ENCODE measurements at places on chromosomes 1 and 21.

DNA sequence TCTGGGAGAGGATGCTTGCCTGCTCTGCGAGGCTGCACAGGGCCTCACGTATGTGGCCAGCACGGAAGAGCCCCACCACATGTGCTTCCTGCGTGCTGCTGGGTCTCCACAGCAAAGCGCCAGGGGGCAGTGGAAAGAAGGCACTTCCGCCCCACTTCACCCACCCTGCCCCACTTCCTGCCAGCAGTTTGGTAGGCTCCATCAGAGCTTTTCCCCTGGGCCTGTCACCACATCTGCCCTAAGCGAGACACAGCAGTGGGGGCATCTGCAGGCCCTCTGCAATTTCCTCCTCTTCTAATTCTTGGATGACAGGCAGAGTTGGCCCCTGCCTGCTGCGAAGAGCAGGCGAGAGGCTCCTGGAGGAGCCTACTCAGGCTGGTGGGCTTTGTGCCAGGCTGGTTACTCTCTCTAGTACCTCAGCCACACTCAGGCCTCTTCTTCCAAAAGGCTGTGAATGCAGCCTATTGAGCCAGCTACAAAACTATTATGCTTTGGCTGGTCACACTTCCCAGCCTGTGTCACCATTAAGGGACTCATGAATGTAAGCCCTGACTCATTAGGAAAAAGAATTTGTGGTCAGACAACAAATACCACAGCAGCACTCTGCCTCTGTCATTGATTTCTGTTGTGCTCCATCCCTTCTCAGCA lies 25.0 kb downstream of the CD244 start:
- DNase-seq = no peak

- no peak for DNase-seq
These were observed 5.1 kb upstream of the UTS2 start for GRCh38 chr1:7857985-7858384.

DNA sequence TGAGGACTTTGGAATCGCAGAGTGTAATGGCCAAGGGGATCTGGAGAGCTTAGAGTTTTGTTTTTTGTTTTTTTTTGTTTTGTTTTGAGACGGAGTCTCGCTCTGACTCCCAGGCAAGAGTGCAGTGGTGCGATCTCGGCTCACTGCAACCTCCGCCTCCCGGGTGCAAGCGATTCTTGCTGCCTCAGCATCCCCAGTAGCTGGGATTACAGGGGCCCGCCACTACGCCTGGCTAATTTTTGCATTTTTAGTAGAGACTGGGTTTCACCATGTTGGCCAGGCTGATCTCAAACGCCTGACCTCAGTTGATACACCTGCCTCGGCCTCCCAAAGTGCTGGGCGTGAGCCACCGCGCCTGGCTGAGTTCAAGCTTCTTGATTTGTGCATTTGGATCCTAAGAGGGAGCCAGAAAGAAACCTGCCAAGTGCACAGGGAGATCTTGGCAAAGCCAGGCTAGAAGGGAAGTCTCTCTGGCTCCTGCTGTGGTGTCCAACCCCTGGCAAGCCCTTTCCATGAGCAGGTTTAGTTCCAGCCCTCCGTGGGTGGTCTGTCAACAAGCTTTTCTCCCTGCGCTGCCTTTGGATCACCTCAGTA lies 852 bp downstream of the FAAH start:
- DNase-seq = no peak

DNA sequence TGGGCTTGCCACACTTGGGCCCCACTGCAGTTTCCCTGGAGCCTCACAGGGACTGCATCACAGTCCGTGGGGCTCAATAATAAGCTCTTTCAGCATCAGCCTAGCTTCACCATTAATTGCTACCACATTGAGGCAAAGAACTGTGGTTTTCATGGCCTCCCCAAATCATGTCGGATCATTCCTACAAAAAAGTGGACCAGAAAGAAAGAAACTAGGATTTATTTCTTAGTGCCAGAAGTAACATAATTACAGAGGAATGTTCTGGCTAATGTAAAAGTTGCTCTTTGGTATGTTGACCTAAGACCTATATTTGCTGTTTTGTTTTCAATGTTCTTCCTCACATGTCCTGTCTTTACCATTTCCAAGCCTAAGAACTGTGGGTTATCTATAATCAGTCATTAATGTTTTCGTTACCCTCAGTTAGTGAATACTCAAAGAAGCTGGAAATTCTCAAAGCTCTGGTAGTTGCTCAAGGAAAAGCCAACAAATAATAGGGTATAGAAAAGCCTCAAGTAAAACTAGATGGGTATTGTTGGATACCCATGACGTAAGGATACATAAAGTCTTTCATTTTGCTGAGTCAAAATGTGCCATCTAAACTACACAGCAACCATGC lies 173.9 kb downstream of the LTN1 start:
- DNase-seq = peak; percentile 17

- DNase-seq = peak; percentile 92
These were observed 15.9 kb downstream of the SLC27A3 start for GRCh38 chr1:153790966-153791647.

- peak; percentile 65 for DNase-seq
These were observed 36.0 kb downstream of the NUAK2 start for GRCh38 chr1:205285381-205286101.

DNA sequence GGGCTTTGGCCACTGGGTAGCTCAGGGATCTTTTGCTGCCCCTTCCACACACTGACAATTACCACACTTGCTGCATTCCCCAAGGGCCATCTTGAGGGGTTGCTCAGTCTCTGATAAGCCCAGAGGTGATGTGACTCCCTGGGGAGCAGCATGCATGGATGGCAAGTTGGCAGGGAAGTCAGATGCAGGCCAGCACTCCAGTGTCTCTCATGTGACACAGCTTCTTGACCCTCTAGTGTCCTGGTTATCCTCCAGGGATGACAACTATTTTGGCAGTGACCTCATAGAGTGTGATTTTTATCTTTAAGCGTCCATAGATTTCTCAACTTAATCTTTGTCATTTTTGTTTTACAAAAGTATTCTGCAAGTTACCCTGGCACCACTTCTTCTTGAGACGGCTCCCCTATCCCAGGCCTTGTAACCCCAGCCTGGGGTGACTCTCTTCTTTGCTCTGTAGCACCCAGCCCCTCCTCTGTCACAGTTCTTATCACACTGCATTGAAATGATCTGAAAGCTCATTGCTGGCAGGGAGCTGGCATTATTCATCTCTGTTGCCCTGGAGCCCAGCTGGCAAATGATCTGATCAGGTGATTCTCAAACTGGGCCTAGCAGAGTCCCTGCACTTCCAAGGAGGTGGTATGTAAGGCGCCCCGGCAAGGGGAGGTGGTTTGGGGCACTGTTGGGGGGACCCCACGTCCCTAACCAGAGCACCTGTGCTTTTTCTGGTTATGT lies 72.6 kb downstream of the TENT5C start:
- no peak for DNase-seq

- no peak for DNase-seq
These were observed 417.8 kb downstream of the MRPL39 start for GRCh38 chr21:25189497-25189896.

- DNase-seq = no peak
These were observed 149.9 kb downstream of the CHRM3 start for GRCh38 chr1:239536165-239536849.

GRCh38 chr1:203082571-203083462 lies 3.0 kb downstream of the MYOG start:
- no peak for DNase-seq

Measured in iris pigment epithelial cell (primary cell).